ENCODE measurements at places on chromosomes 11 and 22. TPM values are rescaled to one million over a fixed set of nuclear protein-coding genes. Genes with fewer than 3 reads are reported as not detected.

The ANO1 gene
- total RNA-seq: 11.5 TPM

The APOL4 gene
- 14.3 TPM for total RNA-seq

The CBX7 gene
- total RNA-seq: 52.0 TPM

The PIH1D2 gene
- total RNA-seq: 1.2 TPM

The C11orf86 gene
- not detected for total RNA-seq

The KCNJ11 gene
- 5.8 TPM for total RNA-seq

The FEN1 gene
- 6.0 TPM for total RNA-seq

The SCN3B gene
- 0.46 TPM for total RNA-seq

The MFRP gene
- total RNA-seq: not detected

The APOBEC3A gene
- total RNA-seq: 5.4 TPM

The GGTLC2 gene
- not detected for total RNA-seq

DNA sequence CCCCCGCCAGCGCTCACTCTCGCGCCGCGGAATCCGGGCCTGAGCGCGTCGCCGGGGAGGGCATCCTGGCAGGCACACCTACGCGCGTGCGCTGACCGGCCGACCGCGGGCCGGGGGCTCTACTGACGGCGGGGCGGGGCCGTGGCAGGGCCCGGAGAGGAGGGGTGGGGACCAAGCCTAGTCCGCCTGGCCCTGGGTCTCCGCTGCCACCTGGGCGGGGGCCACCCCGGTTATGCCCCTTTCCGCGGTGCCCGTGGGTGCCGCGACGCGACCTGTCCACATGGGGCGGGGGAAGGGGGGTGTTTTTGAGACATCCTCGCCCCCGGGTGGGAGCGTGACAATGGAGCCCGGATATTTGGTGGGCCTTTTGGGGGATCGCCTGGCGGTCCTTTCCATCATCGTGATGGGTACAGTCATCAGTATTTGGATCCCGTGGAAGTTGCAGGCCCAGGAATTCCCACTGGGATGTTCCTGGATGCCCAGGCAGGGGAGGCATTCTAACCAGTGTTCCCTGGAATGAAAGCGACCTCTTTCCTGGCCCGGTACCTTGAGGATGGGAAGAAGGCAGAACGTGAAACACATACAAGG, 2.2 kb downstream of the NCAM1 start:
- H3K4me3 ChIP-seq: peak overlapping the region; percentile 54
- no peaks in the 10 kb centered on the region for H3K36me3 ChIP-seq
- no peak overlapping the region for H3K27ac ChIP-seq
- DNase-seq: peak; percentile 74

- H3K27ac ChIP-seq: no peak overlapping the region
- H3K4me1 ChIP-seq: no peaks in the 10 kb centered on the region
- no peaks in the 10 kb centered on the region for H3K27me3 ChIP-seq
- H3K36me3 ChIP-seq: no peaks in the 10 kb centered on the region
- no peak overlapping the region for H3K4me3 ChIP-seq
- DNase-seq: peak; percentile 29
Observed at GRCh38 chr11:122681735-122682134, 26.2 kb downstream of the UBASH3B start.

DNA sequence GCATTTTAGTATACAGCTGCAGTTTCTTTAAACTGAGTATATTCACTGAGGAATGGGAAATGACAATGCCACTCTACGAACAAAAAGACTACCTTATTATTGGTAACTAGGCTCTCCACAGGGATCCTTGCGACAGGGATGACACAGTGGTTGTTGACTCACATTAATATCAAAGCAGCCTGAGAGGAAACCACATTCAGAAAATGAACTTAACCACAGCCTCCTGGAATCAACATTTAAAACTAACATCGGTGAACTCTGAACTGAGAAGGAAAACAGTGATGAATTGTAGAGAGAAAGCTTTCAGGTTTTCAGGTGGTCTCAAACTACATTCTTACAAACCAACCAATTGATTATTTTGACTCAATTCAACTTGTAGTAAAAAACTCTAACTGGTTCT, 90.3 kb upstream of the MTMR2 start:
- no peaks in the 10 kb centered on the region for H3K27me3 ChIP-seq
- no peaks in the 10 kb centered on the region for H3K36me3 ChIP-seq
- peaks cover 6% of the 10 kb centered on the region for H3K4me1 ChIP-seq

- no peaks in the 10 kb centered on the region for H3K27me3 ChIP-seq
- no peak overlapping the region for H3K4me3 ChIP-seq
- no peaks in the 10 kb centered on the region for H3K4me1 ChIP-seq
- DNase-seq: no peak
- H3K36me3 ChIP-seq: no peaks in the 10 kb centered on the region
- H3K27ac ChIP-seq: no peak overlapping the region
Observed at GRCh38 chr22:33099593-33099992, 41.4 kb upstream of the SYN3 start.

DNA sequence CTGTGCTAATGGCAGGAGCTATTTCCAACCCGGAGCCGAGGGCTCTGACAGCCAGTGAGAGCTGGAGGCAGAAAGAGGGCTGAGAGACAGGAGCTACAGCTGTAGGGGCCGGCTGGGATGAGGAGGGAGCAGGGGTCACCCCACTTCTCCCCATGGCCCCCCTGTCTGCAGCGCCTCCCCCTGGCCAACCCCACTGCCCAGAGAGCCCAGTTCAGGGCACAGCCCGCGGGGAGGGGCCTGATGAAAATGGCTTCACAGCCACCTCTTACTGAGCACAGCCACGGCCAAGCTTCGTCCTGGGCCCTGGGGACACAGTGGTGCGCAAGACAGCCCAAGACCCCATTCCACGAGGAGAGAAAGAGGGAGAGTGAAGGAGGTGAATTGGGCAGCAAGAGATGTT, 27.9 kb downstream of the RPL3 start:
- DNase-seq: no peak
- H3K27ac ChIP-seq: peak overlapping the region; percentile 80
- H3K27me3 ChIP-seq: no peaks in the 10 kb centered on the region
- no peak overlapping the region for H3K4me3 ChIP-seq
- peaks cover 23% of the 10 kb centered on the region for H3K4me1 ChIP-seq

GRCh38 chr11:43504316-43504950, 145.7 kb downstream of the TTC17 start:
- no peak overlapping the region for H3K4me3 ChIP-seq
- no peak for DNase-seq
- H3K4me1 ChIP-seq: no peaks in the 10 kb centered on the region
- H3K27me3 ChIP-seq: no peaks in the 10 kb centered on the region

DNA sequence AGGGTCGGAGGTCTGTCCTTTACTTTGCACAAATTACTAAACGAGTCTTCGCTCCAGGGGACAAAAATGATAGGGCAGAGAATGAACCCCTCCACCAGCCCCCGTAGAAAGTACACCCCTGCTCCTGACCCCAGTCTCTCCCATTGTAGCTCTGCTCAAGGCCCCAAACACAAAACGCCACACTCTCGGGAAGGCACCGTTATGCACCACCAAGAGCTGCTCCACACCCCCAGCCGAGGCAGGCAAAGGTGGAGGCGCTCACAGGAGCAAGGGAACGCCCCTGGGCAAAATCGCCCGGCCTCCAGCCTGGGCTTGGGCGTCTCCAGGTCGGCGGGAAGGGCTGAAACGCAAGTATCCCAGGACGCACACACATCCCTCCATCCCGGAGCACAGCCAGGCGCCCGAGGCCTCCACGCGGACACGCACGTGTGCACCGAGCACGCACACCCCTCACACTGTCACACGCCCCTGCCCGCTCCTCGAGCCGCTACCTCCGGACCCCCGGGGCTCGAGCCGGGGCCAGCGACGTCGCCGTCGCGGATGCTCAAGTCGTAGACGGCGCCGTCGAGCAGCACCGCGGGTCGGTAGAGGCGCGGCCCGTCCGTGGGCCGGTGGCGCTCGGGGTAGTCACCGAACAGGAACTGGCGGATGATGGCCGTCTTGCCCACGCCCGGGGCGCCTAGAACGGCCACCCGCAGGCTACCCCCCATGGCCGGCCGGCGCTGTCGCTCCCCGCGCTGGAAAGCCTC, 786 bp downstream of the RASL10A start:
- H3K4me1 ChIP-seq: peaks cover 51% of the 10 kb centered on the region
- H3K27ac ChIP-seq: no peak overlapping the region
- no peaks in the 10 kb centered on the region for H3K36me3 ChIP-seq
- no peaks in the 10 kb centered on the region for H3K27me3 ChIP-seq

DNA sequence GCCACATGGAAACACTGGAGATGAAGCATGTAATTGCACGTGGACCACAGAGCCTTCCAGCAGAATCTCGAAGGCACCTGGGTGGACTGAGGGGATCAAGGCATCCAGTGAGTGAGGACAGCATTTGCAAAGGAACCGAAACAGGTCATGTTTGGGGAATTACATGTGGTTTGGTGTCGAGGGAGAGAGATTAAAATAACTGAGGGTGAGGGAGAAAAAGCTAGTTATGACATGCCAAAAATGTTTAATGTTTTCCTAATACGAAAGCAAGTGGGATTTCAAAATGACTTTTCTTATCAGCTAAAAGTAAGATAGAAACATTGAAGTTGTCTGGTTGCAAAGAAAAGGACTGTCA, 157.1 kb downstream of the BLID start:
- DNase-seq: no peak
- H3K36me3 ChIP-seq: no peaks in the 10 kb centered on the region
- no peak overlapping the region for H3K27ac ChIP-seq
- H3K27me3 ChIP-seq: no peaks in the 10 kb centered on the region
- no peak overlapping the region for H3K4me3 ChIP-seq

DNA sequence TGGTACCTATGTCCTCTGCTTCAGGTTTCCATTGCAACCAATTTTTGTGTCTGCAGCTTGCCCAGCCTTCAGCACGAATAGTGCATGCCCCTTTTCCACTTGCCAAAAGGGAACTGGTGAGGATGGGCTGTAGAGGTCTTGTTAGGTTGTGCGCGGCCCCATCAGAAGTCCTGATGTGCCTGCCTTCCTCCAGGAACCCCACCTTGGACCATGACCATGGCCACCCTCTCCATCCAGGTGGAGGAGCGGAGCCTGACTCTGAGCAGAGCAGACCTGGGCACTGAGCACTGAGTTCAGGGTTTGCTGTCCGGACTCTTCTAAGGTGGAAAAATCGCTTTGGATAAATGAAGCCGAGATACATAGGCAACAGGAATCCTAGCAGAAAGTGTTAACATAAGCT, 6.9 kb downstream of the GLB1L2 start:
- H3K36me3 ChIP-seq: no peaks in the 10 kb centered on the region
- no peak overlapping the region for H3K27ac ChIP-seq
- H3K27me3 ChIP-seq: no peaks in the 10 kb centered on the region
- no peaks in the 10 kb centered on the region for H3K4me1 ChIP-seq

GRCh38 chr22:40021401-40022000, 26.7 kb downstream of the FAM83F start:
- no peak overlapping the region for H3K27ac ChIP-seq
- no peaks in the 10 kb centered on the region for H3K27me3 ChIP-seq
- peaks cover 5% of the 10 kb centered on the region for H3K4me1 ChIP-seq

DNA sequence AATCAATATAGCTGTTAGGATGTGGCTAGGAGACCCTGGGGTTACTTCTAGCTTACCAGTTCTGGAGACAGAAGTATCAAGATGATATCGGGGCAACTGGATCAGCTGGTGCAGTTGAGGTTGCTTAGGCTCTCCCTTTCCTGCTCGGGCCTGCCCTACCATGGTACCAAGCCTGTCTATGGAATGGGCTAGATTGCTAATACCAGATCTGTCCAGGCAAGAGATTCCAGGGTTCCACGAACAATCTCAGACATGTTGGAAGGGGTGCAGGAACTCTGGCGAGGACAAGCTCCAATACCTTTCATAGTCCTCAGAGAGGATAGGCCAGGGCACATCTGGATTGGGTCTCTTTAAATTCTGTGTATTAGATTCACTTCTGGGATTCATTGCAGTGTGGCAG, 53.8 kb downstream of the ADM start:
- no peaks in the 10 kb centered on the region for H3K27me3 ChIP-seq
- H3K4me1 ChIP-seq: no peaks in the 10 kb centered on the region
- H3K36me3 ChIP-seq: no peaks in the 10 kb centered on the region
- no peak for DNase-seq
- H3K27ac ChIP-seq: no peak overlapping the region

DNA sequence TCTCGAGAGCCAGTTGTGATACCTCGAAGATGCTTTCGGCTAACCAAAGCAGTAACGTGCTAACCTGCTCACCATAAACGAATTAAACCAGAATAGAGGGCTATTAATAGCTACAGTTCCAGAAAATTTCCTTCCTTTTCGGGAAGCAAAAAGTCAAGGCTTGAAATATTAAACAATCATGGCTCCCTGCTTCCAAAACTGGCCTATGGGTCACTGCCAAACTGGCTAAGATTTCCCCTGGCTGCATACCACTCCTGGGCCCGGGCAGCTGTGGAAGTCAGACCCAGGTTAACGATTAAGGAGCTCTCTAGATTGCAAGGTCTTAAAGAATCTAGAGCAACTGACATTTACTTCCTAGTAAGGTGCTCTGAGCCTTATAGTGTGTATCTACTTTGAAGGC, 1.7 kb downstream of the AMOTL1 start:
- no peaks in the 10 kb centered on the region for H3K36me3 ChIP-seq
- peaks cover 5% of the 10 kb centered on the region for H3K27me3 ChIP-seq
- peak overlapping the region; percentile 96 for H3K27ac ChIP-seq
- H3K4me3 ChIP-seq: peak overlapping the region; percentile 75

DNA sequence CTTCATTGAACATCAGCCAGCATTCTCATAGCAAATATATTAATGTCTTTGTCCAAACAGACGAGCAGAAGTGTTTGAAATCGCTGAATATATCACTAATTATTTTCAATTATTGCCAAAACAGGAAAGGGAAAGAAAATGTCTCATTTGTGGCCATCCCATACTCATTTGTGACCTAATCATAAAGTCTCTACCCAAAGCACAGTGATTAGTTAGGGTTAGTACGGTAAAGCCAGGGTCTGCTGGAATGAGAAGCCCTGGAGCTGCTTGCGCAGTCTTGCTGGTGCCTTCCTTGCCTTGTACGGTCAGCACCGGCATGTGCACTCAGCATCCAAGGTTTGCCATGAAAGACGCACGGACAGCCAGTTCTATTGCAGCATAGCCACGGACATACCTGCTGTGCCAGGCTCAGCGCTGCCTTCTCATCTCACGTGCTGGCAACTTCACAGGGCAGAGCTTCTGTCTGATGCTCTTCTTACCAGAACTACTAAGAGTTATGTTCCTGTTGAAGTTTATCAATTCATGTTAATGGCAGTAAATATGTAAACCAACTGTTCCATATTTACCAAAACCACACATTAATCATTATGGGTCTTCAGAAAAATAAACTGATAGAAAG, 74.7 kb upstream of the POU2AF2 start:
- H3K4me1 ChIP-seq: no peaks in the 10 kb centered on the region
- peak; percentile 1 for DNase-seq
- H3K27me3 ChIP-seq: no peaks in the 10 kb centered on the region
- no peaks in the 10 kb centered on the region for H3K36me3 ChIP-seq
- H3K27ac ChIP-seq: no peak overlapping the region

DNA sequence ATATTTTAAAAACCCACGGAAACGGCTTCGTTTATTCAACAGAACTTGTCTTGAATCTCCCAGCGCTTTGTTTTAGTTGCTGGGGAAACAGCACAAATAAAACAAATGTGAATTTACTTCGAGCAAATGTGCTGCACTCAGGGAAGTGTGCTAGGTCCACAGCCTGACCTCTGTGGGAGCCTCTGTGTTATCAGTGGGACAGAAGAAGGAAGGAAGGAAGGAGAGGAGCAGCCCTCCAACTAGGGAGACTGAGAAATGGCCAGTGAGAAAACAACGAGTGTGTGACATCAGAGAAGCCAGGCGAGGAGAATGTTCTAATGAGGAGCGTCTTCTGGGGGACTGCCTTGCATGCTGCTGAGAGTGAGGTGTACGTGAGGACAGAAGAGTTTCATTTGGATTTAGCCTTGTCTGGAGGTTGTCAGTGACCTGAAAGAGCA, 42.7 kb downstream of the PPP6R3 start:
- peaks cover 56% of the 10 kb centered on the region for H3K4me1 ChIP-seq
- H3K27me3 ChIP-seq: no peaks in the 10 kb centered on the region
- DNase-seq: no peak

- H3K27me3 ChIP-seq: no peaks in the 10 kb centered on the region
- no peaks in the 10 kb centered on the region for H3K36me3 ChIP-seq
- no peak for DNase-seq
- peak overlapping the region; percentile 95 for H3K27ac ChIP-seq
- H3K4me1 ChIP-seq: peaks cover 93% of the 10 kb centered on the region
- no peak overlapping the region for H3K4me3 ChIP-seq
Observed at GRCh38 chr11:62553080-62553838, 6.7 kb upstream of the AHNAK start.
